ENCODE measurements at places on chromosomes 13 and 19.
A peak's percentile ranks its signal among the peaks of the same experiment; 100 is the strongest.

DNA sequence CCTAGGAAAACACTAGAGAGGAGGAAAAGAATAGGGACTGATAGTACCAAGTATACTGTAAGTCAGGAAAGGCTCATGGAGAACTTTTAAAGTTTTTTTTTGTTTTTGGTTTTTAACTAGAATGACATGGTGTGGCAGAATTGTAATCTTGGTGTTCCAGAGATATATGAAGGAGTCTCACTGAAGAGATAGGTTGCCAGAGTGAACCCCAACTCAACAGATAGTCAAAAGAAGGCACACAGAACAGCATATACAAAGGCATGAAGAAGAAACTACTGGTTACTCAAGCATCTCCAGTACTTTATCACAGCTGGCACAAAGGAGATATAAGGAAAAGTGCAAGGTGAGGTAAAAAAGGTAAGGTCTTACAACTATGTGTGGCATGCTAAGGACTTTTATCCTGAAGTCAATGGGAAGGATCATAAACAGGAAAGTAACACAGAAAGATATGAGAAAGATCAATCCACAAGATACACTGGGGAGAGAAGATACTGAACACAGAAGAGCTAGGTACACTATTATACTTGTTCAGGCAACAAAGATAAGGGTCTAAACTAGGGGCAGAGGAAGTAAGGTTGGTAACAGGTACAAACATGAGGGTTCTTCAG, 6.0 kb downstream of the KPNA3 start:
- DNase-seq = no peak

- no peak for DNase-seq
These were observed 12.4 kb downstream of the CDX2 start for GRCh38 chr13:27956576-27957300.

- no peak for DNase-seq
These were observed 10.5 kb upstream of the KLK4 start for GRCh38 chr19:50921426-50922316.

- no peak for DNase-seq
These were observed 726 bp upstream of the UFM1 start for GRCh38 chr13:38348861-38349389.

GRCh38 chr19:2121416-2122051, 24.8 kb downstream of the IZUMO4 start:
- no peak for DNase-seq

GRCh38 chr13:41654796-41655195, 197.4 kb downstream of the RGCC start:
- no peak for DNase-seq

DNA sequence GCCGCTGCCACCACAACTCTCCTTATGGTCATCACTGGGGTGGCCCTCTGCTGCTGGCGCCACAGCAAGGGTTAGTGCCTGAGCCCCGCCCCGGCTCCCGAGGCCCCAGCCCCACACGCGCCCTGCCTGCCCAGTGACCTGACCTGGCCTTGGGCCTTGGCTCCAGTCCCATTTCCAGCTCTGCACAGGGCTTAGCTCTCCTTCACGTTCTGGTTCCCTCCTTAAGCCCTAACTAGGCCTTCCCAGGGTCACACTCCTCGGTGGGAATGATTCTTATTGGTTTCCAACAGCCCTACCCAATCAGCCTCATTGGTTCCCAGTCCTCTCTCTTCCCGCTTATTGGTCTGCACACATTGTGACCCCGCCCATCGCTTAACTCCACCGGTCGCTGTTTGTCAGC, 5.8 kb downstream of the KIRREL2 start:
- DNase-seq = no peak

GRCh38 chr13:101486708-101487437, 34.4 kb downstream of the ITGBL1 start:
- no peak for DNase-seq

DNA sequence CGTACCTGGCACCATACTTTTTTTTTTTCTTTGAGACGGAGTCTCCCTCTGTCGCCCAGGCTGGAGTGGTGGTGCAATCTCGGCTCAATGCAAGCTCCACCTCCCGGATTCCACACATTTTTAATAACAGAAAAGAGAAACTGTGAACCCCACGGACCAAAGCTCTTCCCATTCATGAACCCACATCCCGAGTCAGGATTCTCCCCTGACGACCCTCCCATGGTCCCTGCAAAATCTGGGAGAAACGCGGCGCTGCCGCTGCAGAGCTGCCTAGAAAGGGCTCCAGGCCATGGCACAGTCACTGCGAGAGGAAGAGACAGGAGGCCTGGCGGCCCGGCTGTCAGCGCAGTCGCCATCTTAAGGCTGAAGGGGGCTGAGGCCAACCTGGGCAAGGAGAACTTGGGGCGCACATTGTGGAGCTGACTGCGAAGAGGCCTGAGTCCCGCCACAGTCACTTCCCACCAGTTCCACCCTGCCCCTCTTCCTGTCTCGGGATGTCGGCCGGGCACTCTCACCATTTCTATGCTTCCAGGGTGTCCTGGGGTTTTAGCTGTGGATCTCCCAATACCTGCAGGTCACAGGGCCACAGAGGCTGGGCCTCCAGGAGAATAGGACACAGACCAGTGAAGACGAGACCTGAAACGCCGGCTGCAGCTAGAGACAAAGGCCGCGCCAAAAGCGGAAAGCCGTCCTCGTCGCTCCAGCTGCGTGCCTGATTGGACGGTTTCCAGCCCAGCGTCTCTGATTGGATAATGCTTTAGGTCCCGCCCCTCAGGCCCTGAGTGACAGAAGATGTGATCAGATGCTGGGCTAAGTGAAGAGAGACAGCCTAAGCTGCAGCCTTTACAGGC, 71.0 kb downstream of the ZNF486 start:
- DNase-seq = peak; percentile 85

DNA sequence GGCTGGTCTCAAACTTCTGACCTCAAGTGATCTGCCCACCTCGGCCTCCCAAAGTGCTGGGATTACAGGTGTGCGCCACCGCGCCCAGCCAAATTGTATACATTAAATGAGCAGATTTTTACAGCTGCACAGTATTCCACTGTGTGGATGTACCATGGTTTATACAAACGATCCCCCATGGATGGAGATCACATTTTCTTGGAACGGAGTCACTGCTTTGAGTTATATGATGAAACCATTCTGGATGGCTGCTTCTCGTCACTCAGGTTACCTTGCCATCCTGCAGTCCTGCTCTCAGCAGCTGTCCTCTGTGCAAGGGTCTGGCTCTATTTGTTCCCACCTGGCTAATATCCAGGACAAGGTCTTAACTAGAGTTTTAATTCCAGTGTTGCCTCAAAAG, 39.1 kb upstream of the SLC15A1 start:
- no peak for DNase-seq

DNA sequence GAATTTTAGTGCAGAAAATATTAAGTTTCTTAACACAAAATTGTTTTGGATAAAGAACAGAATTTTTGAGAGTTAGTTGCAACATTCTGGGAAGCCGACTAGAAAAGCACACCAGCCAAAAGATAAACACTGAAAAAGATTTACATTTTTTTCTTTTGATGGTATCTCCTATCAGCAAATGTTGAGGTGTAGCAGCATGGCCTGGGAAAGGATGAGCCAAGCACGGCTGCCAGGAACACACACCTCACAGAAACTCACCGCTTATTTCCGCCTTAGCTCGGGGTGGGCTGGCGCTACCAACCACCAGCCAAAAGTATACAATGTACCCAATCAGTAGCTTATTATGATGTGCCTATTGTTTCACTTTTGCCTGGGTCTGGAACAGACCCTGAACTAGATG, 134.7 kb downstream of the MIPEP start:
- DNase-seq = no peak

- no peak for DNase-seq
These were observed 274.9 kb downstream of the SPRY2 start for GRCh38 chr13:80065996-80066395.

DNA sequence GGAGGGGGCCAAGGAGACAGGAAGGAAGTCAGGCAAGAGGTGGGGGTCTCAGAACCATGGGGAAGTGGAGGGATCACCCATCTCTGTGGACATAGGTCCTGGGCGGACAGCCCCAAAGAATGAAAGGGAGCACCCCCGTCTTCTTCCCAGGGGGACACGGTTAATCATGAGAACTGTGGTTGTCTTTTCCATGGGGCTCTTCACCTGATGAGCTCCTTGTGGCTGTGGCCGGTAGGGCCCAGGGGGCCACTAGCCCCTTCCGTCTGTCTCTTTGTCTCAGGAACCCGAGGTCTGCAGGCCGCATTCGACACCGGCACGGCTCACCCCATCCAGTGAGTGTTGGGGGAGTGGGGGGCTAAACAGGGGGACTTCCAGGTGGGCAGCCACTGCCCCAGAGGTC, 8.6 kb downstream of the PLPPR2 start:
- no peak for DNase-seq

- no peak for DNase-seq
These were observed 591 bp downstream of the DEDD2 start for GRCh38 chr19:42216653-42217519.

- no peak for DNase-seq
These were observed 1.4 kb downstream of the CIC start for GRCh38 chr19:42270346-42271044.

- DNase-seq = no peak
These were observed 51.7 kb downstream of the SLC7A9 start for GRCh38 chr19:32817569-32818476.

- DNase-seq = no peak
These were observed 84.8 kb downstream of the ZMYM2 start for GRCh38 chr13:20043207-20043925.

DNA sequence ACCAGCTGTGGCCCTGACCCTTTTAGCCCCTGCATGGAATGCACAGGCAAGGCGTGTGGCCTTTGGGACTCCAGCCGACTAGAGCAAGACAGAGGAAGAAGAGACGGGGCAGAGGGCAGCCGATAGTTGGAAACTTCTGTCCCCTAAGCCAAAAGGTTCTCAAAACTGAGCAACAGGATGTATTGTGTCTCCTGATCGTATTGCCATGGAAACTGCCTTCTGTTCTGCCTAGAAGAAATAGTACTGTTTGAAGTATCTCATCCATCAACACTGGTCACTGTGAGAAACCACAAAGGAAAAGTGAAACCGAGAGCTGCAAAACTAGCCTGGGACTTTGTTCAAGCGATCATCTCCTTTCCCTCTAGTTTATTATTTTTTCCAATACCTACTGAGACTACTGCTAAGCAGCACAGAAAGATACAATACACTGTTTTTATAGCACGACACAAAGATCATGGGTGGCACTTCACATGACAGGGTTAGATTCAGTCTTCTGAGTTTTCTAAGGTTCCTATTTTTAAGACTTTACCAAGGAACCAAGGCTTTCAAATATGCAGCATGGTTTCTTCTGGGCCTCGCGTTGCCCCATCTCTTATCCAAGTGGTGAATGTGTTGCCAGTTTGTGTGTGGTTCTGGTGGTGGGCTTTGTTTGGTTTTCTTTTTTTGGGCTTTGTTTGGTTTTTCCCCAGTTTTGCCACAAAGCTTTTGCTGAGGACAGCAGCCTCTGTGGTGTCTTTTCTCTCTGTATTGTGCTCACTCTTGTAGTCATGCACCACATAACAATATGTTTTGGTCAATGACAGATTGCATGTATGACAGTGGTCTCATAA, 49.3 kb upstream of the GPR183 start:
- no peak for DNase-seq

GRCh38 chr13:35916146-35916545, 215.0 kb downstream of the DCLK1 start:
- DNase-seq = no peak

DNA sequence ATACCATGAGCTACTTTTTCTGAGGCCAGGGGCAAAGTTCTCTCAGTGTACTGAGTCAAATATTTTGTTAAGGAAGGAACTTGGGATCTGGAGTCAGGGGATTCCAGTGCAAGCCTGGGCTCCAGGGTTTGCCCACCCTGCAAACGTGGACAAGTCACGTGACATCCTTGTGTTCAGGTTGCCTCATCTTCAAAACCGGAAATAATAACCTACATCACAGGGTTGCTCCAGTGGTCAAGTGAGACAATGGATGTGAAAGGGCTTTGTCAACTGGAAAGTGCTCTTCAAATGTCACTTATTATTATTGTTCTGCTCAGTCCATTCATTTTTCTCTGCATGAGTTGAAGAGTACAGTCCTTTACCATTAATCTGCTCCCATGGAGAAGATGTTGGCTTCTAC, 414.9 kb downstream of the COG6 start:
- no peak for DNase-seq

DNA sequence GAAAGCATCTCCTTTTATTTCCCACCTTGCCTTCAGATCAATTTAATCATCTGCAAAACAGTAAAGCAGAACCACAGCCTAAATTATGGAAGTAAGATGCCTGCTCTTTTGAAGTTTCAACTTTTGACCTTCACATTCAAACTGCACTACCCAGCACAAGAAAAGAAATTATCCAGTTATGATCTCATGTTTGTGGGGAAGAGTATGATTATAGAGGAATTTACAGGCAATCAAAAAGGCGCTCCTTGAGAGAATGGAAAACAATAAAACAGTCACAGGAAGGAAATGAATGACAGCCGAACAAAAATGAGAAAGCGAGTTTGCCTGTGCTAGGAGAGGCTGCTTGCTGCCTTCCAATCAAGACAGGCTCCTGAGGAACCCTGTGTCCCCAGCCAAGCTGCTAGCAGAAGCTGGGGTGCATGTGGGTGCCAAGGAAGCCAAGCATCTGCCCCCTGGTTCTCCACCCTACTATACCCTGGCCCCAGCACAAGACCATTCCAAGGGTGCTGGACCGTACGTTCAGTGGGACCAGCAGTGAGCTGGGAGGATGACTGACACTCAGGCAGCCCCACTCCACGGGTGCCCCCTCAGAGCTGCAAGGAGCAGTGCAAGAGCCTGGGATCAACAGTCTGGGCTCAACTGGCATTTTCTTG, 47.8 kb downstream of the PEPD start:
- DNase-seq = no peak

- DNase-seq = no peak
These were observed 43.9 kb downstream of the PTPRS start for GRCh38 chr19:5296457-5297271.

DNA sequence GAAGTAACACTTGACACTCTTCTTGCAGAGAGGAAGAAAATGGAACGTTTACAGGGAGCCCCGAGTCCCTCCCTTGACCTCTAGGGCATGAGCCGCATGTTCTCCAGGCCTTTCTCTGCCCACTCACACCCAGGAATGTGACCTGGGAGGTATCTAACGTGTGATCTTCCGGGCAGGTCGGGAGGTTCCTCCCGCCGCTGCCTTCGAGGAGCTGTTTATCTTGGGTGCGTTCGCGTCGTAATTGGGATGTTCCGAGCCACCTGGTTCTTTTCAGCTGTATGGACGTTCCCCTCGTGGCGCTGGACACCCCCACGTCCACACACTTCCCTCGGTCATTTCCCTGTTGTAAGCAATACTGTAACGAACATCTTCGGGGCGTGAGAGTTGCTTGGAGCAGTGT, 13.6 kb downstream of the ARID3A start:
- DNase-seq = no peak

GRCh38 chr13:65378484-65378883, 1851.7 kb downstream of the PCDH9 start:
- no peak for DNase-seq

DNA sequence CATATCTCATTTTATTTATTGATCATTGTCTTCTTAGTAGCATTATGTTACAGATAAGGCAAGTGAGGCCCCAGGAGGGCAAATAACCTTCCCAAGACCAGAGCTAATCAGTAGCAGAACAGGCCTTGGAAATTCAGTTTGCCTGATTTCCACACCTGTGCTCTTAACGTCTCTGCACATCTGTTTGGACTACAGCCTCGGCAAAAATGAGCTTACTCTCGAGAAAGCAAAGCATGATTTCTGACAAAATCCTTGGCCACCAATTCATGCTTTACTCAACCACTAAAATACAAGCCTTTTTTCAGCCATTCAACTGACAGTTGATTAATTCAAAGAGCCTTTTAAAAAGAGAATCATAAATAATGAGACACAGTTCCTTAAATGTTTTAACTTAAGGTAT, 309.3 kb upstream of the HTR2A start:
- DNase-seq = no peak

GRCh38 chr13:19634256-19634740, 839 bp downstream of the MPHOSPH8 start:
- no peak for DNase-seq

Measured in stimulated activated CD8-positive, alpha-beta memory T cell treated with anti-CD3 and anti-CD28 coated beads, Interleukin-7, amount 100 ng/mL, for 24 hours (primary cell).